ENCODE measurements at places on chromosomes 3 and 15.

DNA sequence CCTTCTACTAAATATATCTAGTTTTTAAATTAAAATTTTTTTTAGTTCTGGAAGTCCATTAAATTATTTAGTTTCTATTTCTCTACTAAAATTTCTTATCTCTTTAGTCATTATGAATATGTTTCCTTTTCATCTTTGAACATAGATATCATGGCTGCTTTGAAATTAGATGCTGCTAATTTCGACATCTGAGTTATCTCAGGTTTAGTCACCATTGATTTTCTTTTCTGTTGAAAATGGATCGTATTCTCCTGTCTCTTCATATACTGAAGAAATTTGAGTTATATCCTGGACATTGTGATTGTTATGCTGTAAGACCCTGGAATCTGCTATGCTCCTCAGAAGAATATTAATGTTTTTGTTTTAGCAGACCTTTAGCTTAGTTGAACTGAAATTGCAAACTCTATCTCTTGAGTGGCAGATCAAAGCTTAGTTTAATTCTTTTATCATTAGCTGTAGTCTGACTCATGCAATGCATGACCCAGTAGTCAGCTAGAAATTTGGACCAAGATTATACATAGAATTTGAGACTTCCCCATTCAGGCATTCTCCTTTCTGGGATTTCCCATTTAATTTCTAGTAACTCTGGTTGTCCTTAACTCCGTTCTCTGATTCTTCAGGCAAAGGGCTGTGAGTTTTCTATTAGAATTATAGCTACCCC, 439.8 kb upstream of the IL12A start:
- DNase-seq: no peak

DNA sequence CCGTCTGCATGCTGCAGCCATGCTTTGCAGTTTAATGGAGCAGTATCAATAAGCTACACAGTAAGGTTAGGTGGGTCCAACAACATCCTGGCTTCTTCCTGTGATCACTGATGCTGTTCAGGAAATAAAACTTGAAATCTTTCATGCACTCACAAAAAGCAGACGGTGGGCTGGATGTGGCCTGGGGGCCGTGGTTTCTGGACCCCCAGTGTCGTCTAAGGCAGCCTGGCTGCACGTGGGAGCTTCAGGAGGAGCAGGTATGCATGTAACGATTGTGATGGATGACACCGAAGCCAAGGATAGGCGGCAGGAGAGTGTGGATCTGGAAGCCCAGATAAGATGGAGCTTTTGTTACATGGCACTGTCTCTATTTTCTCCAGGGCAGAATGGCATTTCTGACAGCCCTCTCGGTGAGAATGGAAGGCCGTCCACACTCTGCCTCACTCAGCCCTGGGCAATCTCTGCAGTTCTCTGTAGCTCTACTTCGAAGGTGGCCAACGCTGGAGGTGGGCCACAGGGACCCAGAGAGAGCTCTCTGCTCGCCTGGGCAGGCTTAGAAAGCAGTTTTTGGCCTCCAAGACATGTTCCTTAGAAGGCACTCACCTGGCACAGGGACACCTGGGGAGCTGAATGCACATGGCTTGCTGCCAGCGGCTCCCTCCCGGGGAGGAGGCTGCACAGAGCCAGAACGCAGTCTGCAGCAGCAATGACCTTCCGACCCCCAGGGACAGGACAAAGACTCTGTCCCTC, 46.4 kb upstream of the IQSEC1 start:
- DNase-seq: peak; percentile 43

DNA sequence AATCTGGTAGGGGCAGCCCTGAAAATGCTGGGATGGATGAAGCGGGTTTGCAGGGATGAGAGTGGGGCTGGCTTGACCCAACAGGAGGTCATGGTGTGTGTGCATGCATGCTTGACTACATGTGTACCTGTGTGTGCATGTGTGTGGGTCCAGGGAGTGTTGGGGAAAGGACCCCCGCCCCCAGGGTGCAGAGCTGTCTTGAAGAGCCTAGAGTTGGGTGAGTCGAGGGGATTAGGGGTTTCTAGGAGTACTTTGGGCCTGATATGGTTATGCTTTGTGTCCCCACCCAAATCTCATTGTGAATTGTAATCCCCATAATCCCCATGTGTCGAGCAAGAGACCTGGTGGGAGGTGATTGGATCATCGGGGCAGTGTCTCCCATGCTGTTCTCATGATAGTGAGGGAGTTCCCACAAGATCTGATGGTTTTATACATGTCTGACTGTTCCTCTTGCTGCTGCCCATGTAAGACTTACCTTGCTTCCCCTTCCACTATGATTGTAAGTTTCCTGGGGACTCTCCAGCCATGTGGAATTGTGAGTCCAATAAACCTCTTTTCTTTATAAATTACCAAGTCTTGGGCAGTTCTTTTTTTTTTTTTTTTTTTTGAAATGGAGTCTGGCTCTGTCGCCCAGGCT, 5.2 kb upstream of the LCTL start:
- no peak for DNase-seq

DNA sequence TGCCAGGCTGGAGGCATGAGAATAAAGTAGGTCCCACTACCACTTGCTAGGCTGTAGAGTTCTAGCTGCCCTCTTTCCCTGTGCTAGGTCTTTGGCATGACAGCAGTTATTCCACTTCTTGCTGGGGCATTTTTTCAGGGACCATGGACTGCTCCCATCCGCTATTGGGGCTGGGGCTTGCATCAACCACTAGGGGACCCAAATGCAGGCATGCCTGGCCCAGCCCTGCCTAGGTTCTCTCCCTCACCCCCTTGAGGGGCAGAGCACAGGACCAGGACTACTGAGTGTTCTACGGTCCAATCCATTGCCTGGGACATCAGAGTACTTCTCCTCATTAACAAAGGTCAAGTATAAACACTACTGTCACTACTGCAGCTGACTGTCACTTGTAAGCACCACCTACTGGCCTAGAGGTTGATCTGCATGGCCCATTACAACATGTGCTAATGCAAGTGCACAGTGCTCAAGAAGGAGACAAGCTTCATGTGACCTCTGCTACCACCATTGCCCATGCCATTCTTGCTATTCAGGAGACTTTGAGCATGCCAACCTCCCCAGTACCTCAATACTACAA, 270.5 kb downstream of the MBNL1 start:
- no peak for DNase-seq

DNA sequence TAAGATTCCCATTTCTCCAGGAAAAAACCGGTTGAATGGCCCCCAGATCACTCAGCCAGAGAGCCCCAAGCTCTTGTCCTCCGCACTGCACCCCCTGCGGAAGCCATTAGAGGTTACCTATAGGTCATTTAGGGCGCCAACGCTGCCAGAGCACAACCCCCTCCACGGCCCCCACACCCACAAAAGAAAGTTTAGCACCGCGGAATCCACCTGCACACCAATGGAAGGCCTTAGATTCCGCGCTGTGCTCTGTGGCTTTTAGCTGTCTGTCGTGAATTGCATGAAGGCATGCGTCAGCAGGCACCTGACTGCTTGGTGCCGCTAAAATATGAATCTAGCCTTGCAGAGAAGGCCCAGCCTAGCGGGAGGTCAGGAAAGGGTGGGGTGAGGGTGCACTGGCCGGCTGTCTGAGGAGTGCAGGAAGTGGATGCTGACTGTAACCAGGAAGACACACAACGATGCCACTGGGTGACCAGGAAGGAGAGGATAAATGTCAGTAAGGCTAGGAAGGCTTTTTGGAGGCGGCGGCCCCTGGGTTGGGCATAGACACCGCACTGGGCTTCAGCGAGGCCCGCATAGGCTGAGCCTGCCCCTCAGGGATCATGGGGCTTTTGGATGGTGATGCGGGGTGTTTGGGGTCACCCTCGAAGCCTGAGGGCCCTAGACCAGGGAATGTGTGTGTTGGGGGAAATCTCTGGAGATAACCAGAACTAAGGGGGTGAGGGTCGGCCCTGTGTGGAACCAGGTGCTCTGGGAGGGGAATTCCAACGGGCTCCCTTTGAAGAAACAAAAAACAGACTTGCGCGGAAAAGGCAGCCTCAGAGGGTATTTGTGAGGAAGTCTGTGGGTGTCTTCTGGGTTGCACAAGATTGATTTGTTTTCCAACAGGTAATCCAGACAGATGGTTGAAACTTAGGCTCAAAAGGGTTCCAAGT, 976 bp upstream of the NUP210 start:
- DNase-seq: peak; percentile 91

Measured in activated effector memory CD4-positive, alpha-beta T cell treated with anti-CD3 and anti-CD28 coated beads, Interleukin-2, amount 50 U/mL, for 16 hours (primary cell).